NCI-H2081 (cell line): ENCODE measurements at places on chromosomes 16 and 17.

DNA sequence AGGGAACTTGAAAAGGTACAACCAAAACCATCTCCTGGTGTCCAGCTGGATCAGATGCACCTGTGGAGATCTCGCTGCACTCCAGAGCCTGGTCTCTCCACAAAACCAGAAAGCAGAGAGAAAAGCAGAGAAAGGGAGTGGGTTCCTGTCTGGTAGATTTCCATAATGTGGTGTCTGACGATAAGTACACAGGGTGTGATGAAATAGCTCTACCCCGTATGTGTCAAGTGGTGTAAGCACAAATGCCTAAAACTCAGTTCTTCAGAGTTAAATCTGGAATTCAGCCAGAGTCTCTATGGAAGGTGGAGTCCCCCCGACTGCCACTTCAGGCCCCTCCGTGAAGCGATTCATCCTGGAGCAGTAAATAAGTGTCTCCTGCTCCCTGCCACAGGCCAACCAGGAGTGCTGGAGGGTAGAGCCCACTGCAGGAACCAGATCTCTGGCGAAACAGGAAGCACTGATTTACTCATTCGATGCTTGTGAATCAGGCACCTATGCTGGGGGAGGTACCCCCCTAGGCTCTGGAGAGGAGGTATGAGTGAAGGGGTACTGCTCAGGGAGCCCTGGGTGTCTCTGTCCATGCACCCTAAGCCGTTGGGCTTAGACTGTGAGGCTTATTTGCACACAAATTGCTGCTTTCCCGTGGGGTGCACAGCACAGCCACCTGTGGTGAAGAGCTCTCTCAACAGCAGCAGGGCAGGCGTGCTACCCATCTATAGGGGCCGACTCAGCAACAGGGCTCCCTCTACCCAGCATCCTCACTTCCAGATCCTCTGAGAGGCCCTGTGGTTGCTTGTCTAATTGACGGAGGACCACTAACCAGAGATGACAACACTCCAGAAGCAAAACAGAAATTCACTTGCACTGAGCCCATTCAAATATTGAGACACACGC, 97.1 kb upstream of the MYOCD start:
- no peak for DNase-seq

- DNase-seq = peak; percentile 55
Measured at GRCh38 chr16:72961115-72961832, 86.7 kb downstream of the ZFHX3 start.

DNA sequence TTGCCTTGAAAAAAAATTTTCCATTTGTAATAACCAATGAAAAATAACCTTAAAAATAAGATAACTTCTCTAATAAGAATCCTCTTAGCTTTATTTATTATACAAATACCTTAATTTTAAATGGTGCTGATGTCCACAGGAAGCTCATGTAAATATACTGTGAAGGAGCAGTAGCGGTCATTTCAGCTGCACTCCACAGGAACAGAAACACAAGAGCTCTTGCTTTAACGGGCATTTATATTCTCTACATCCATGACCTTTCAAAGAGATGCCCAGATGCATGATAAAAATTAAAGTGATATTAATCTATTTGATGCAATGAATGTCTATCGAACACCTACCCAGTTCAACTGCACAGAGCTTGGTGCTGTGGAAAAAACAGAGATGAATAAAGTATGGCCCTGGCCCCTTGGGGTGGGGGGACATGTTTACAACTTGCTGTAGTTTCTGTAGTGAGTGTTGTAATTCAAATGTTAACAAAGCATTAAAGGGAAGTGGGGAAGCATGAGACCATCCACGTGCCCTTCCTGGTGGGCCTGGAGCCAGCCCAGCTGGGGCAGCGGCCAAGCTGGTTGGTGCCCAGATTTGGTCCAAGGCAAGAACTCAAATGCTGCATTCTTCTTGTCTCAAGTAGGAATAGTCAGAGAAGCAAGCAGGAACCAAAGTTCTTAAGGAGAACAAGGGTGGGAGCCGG, 47.9 kb downstream of the IQCK start:
- DNase-seq = no peak

DNA sequence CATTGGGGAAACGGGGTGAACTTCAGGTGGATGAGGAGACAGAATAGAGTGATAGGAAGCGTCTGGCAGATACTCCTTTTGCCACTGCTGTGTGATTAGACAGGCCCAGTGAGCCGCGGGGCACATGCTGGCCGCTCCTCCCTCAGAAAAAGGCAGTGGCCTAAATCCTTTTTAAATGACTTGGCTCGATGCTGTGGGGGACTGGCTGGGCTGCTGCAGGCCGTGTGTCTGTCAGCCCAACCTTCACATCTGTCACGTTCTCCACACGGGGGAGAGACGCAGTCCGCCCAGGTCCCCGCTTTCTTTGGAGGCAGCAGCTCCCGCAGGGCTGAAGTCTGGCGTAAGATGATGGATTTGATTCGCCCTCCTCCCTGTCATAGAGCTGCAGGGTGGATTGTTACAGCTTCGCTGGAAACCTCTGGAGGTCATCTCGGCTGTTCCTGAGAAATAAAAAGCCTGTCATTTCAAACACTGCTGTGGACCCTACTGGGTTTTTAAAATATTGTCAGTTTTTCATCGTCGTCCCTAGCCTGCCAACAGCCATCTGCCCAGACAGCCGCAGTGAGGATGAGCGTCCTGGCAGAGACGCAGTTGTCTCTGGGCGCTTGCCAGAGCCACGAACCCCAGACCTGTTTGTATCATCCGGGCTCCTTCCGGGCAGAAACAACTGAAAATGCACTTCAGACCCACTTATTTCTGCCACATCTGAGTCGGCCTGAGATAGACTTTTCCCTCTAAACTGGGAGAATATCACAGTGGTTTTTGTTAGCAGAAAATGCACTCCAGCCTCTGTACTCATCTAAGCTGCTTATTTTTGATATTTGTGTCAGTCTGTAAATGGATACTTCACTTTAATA, 7.0 kb upstream of the TMEM235 start:
- no peak for DNase-seq

- DNase-seq = no peak
Measured at GRCh38 chr17:37742116-37742761, 2.6 kb downstream of the HNF1B start.

GRCh38 chr16:74661064-74661463, 5.6 kb downstream of the RFWD3 start:
- DNase-seq = no peak

GRCh38 chr16:49489686-49490320, 116.2 kb downstream of the C16orf78 start:
- DNase-seq = no peak

- DNase-seq = no peak
Measured at GRCh38 chr17:77323413-77324171, 182.8 kb downstream of the SEC14L1 start.

DNA sequence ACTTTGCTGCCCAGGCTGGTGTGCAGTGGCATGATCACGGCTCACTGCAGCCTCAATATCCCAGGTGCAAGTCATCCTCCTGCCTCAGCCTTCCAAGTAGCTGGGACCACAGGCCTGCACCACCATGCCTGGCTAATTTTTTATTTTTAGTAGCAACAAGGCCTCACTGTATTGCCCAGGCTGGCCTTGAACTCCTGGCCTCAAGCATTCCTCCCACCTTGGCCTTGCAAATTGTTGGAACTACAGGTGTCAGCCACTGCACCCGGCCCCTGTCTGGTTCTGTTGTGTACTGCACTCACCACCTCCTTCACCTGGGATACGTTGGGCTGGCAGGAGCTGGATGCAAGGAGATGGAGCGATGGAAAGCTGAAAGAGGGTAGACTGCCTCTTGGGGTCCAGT, 8.5 kb downstream of the PLA2G15 start:
- no peak for DNase-seq

- DNase-seq = no peak
Measured at GRCh38 chr16:19639986-19640421, 78.0 kb downstream of the KNOP1 start.

DNA sequence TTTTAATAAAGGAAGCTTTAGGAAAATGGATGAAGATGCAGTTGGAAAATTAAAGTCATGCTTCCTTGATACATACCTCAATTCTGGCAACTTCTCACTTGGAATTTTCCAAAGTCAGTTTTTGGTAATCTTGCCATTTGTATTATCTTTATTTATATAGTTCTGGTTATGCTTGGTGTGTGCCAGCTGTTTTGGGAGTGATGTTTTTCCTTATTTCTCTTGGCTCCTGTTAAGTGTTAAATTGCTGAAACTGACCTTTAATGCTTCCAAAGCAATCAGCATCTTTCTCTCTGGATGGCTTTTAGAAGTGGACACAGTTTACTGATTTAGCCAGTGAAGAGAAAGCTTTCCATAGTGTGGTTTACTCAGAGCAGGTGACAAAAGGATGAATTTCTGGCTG, 70.1 kb upstream of the HAS3 start:
- DNase-seq = no peak

GRCh38 chr17:7684851-7685532, 2.3 kb downstream of the TP53 start:
- no peak for DNase-seq

DNA sequence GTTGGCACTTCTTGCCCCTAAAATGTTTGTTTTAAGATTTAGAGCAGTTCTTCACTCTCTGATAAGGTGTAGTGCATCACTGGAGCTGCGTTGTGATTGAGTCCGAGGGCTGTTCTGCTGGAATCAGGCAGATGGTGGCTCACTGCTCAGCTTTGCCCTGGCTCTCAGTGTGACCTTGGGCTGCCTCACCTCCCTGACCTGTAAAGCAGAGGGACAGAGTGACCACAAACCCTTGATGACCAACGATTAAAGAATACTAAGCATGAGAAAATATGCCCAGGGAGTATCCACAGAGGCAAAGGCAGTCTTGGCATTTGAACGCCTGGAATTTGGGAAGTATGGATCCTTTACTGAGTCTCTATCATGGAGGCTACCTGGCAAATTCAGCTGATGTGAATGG, 18.1 kb downstream of the CMIP start:
- no peak for DNase-seq

GRCh38 chr16:18797746-18798145, 3.6 kb downstream of the ARL6IP1 start:
- DNase-seq = no peak

DNA sequence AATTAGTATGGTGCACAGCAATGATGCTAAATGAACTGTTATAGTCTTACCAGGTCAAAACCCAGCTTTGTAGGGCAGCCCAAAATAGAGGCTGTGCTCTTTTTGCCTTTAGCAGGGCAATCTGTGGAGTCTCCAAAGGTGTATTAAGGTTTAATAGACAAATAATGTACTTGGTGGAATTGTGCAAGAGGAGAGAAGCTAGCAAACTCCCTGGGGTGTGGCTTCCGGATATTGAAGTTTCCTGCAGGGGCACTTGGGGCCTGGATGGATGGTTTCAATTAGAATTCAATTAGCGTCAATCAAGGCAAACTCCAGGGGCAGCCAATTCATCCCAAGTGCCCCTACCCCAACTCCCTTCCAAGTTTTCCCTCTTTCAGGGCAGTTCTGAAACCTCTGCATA, 285.8 kb downstream of the UTP18 start:
- no peak for DNase-seq

DNA sequence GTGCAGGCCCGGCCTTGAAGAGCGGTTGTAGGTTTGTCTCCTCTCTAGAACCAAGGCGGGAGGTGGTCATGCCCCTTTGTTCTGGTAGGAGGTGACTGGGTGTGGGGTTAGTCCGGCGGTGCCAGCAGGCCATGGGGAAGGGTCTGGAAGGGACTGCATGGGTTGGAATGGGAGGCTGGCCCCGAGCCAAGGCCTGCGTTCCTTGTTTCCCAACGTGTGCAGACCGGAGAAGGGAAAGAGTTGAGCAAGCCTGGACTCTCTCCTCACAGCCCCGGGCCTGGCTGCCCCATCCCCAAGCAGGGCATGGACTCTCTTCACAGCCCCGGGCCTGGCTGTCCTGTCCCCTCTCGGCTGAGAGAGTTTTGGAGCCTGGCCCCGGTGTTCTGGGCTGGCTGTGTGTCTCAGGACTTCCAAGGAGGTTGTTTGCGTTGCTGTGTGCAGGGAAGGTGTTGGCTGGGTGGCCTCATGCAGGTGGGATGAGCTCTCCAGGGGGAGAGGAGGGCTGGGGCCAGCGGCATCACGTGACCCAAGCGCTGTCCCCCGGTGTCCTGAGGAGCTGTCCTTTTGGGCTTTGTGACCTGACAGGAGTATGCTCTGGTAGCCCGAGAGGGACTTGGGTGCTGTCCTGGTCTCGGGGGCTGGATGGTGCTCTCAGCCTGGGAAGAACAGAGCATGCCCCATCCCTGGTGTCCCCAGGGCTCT, 2.6 kb downstream of the CACNA1H start:
- DNase-seq = no peak

GRCh38 chr17:14150619-14151018, 81.3 kb downstream of the COX10 start:
- DNase-seq = peak; percentile 15

DNA sequence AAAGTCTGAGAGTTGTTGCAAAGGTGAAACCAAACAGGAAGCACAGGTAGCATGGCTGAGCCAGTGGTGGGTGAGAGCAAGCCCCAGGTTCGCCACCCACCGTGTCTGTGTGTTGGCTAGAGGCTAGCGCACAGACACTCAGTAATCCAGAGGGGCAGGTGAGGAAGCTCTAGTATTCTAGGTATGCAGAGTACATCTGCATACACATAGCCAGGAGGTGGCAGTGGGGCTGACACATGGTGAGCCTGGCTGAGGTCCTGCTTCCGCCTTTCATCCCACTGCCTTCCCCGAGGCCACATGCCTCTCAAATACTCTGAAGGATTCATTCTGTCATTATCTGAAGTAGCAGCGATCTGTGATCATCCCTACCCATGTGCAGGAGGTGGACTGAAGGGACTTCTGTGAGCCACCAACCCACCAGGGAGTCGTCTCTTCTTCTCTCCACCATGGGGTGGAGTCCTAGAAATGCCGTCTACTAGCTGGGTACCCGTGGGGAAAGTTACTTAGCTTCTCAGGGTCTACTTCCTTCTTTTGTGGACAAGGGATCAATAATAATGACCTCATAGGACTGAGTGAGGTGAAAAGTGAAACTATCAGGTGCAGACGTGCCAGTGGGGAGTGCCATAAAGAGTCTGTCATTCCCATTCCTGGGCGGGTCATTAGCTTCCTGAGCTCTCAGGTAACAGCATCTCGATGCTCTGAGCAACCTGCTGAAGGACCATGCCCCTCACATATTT, 36.0 kb upstream of the ICAM2 start:
- no peak for DNase-seq

DNA sequence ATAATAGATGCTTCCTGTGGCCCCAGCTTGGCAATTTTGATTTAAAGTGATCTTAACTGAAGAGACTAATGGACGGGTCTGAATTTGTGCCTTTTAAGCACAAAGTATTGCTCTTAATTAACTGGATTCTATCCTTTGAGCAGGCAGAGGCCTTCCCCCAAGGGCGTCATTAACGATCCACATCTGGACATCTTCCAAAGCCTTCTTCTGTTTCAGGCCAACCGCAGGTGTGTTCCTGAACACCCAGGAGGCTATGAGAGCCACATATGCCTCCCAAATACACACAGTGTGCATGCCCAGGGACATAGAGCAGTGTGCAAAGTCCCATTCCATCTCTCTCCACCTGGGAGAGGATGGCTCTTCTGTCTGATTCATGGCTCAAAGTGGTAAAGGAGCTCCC, 42.3 kb downstream of the MAPT start:
- DNase-seq = peak; percentile 93

- DNase-seq = no peak
Measured at GRCh38 chr17:61805399-61805798, 57.9 kb downstream of the BRIP1 start.

- DNase-seq = no peak
Measured at GRCh38 chr16:24463196-24463945, 76.0 kb upstream of the RBBP6 start.
